H1 (cell line): ENCODE measurements at places on chromosomes 7 and 10. TPM values are rescaled to one million over a fixed set of nuclear protein-coding genes. Genes with fewer than 3 reads are reported as not detected.

GRCh38 chr10:113069595-113069994 lies 119.5 kb downstream of the TCF7L2 start:
- H3K36me3 ChIP-seq: peaks cover 5% of the 10 kb centered on the region; the same call in 1 of the 2 replicates
- no peak for DNase-seq

GRCh38 chr10:64394744-64395143 lies 873.5 kb downstream of the REEP3 start:
- peaks cover 2% of the 10 kb centered on the region for H3K4me1 ChIP-seq
- no peak overlapping the region for H3K4me3 ChIP-seq
- no peaks in the 10 kb centered on the region for H3K27me3 ChIP-seq
- H3K27ac ChIP-seq: no peak overlapping the region
- DNase-seq: no peak

DNA sequence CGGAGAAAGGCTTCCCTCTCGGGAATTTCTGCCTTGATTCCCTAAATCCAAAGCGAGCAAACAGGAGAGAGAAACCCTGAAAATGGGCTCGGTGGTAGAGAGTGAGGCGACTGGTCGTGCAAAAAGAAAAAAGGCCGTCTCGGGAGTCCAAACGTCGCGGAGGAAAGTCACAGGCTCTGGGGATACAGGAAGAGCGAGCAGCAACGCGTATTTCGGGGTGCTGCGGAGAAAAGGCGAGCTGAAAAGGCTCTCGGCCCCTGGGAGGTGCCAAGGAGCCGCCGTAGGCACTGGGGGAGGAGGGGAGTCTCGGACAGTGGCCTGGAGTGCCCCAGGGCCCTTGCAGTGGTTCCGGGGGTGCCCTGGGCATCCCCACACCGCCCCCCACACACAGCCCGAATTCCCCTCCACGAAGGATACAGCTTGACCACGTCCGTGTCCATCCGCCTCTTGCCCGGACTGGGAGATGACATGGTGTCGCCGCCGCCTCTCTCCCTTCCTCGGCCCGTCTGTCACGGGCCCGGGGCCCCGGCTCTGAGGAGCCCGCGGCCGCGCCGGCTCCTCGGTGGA lies 591 bp downstream of the UBE2H start:
- peak overlapping the region; percentile 94 for H3K4me3 ChIP-seq
- no peaks in the 10 kb centered on the region for H3K36me3 ChIP-seq
- H3K4me1 ChIP-seq: peaks cover 4% of the 10 kb centered on the region; the same call in 1 of the 2 replicates
- H3K27me3 ChIP-seq: no peaks in the 10 kb centered on the region
- DNase-seq: peak; percentile 70

DNA sequence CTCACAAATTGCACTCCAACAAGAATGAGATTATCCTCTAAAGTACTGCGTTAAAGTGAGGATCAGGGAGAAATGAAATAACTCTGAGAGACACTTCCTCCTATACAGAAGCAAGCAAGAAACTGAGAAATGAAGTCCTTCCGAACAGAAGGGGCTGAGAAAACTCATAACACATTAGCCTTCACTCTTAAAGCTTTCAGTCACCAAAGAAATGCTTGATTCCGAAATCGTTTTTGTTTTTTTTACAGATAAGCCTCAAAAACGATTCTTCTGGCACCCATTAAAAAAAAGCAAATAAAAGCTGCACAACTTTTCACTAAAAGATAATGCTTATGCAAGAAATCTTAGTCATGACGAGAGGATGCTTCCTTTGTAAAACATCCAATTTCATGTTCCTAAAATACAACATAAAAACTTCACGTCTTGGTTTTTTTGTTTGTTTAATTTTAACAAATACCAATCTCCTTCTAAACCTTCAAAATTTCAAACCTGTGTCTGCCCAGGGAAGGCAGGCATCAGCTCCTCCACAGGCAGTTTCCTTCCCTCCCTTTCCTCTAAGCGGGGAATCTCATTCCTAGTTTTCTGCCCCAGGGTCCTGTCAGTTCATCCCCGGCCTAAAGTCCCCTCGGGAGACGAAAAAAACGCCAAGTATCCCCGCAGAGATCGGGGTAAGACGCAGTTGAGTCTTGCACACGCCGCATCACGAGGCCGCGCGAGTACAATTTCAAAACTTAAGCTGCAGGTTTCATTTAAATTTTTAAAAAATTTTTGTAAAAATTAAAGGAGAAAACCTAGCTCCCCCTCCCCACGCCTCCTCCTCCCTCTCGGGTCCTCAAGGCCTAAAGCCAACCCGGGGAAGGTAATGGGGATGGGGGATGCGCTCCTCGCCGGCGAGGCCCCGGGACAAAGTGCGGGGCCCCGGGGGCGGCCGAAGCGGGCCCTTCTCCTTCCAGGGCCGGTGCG lies 1.1 kb downstream of the BAZ1B start:
- DNase-seq: no peak
- H3K27ac ChIP-seq: peak overlapping the region; percentile 96
- H3K36me3 ChIP-seq: peaks cover 33% of the 10 kb centered on the region; the same call in 1 of the 2 replicates
- no peaks in the 10 kb centered on the region for H3K4me1 ChIP-seq
- no peaks in the 10 kb centered on the region for H3K27me3 ChIP-seq

DNA sequence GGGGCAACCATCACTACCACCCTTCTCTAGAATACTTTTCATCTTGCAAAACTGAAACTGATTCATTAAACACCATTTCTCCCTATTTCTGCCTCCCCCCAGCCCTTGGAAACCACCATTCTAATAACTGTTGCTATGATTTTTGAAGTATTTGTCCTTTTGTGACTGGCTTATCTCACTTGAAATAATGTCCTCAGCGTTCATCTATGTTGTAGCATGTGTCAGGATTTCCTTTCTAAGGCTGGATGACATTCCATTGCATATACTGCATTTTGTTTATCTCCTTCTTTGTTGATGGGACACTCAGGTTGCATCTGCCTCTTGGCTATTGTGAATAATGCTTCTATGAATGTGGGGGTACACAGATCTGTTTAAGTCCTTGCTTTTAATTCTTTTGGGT lies 327.6 kb upstream of the ZNF32 start:
- no peaks in the 10 kb centered on the region for H3K27me3 ChIP-seq
- no peak overlapping the region for H3K27ac ChIP-seq
- no peak for DNase-seq

GRCh38 chr7:16004702-16005101 lies 318.2 kb upstream of the MEOX2 start:
- H3K27ac ChIP-seq: no peak overlapping the region
- no peaks in the 10 kb centered on the region for H3K27me3 ChIP-seq
- no peak for DNase-seq
- no peak overlapping the region for H3K4me3 ChIP-seq
- no peaks in the 10 kb centered on the region for H3K4me1 ChIP-seq
- no peaks in the 10 kb centered on the region for H3K36me3 ChIP-seq

DNA sequence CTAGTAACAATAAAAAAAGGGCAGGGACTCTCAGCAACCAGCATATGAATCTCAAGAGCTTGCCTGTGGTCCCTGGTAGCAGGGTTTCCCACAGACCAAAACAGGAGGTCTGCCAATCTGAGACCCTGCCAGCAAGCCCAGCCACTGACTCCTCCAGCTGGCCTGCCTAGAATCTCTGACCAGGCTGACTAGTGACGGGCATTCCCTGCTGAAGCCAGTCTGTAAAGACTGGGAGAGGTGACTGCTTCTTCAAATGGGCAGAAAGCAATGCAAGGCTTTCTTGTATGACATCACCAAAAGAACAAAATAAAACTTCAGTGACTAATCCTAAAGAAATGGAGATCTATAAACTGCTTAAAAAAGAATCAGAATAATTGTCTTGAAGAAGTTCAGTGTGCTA lies 249.4 kb downstream of the TCF7L2 start:
- no peaks in the 10 kb centered on the region for H3K36me3 ChIP-seq
- H3K27ac ChIP-seq: no peak overlapping the region
- no peaks in the 10 kb centered on the region for H3K4me1 ChIP-seq
- no peaks in the 10 kb centered on the region for H3K27me3 ChIP-seq

DNA sequence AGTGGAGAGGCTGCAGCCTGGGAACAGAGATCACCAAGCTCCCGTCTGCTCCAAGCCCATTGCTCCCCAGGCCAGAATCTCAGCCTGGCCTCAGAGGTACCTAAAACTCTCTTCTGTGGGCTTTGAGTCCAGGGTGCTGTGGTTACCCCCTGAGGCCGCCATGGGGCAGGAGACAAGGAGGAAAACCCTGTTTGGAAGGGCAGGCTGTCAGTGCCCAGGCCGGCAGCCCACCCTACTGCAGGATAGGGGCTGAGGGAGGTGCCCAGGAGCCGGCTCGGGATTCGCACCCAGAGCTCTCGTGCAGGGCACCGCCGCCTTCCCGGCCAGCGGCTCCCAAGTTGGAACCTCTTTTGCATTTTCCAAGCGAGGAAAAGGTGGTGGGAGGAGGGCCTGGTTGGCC lies 24.5 kb downstream of the UNCX start:
- H3K27me3 ChIP-seq: no peaks in the 10 kb centered on the region
- H3K36me3 ChIP-seq: no peaks in the 10 kb centered on the region
- no peaks in the 10 kb centered on the region for H3K4me1 ChIP-seq
- no peak overlapping the region for H3K4me3 ChIP-seq
- H3K27ac ChIP-seq: no peak overlapping the region

GRCh38 chr7:5445981-5446594 lies 22.5 kb upstream of the TNRC18 start:
- H3K27ac ChIP-seq: no peak overlapping the region
- no peaks in the 10 kb centered on the region for H3K36me3 ChIP-seq
- no peaks in the 10 kb centered on the region for H3K27me3 ChIP-seq
- no peak for DNase-seq
- H3K4me3 ChIP-seq: no peak overlapping the region
- no peaks in the 10 kb centered on the region for H3K4me1 ChIP-seq

GRCh38 chr7:41024126-41024525 lies 678.8 kb downstream of the INHBA start:
- H3K27ac ChIP-seq: no peak overlapping the region
- DNase-seq: no peak
- H3K4me3 ChIP-seq: no peak overlapping the region

DNA sequence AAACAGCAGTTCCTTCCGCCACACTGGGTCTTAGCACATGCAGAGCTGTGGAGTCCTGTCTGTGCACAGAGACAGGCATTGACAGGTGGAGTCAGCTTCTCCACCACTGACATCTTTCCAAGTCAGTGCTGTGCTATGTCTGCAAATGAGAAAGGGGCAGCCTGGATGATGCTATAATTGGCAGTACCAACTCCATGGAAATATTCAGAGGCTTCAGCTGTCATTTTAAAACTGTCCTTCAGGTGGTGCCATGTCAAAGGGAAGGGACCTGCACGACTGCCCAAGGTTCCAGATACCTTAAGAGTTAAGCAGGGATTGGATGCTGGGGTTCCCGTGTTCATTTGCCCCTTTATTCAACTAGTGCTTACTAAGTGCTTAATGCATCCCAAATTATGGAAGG lies 258.0 kb upstream of the PRKCQ start:
- no peak overlapping the region for H3K4me3 ChIP-seq
- no peaks in the 10 kb centered on the region for H3K27me3 ChIP-seq
- no peaks in the 10 kb centered on the region for H3K36me3 ChIP-seq
- no peak for DNase-seq
- no peak overlapping the region for H3K27ac ChIP-seq
- H3K4me1 ChIP-seq: no peaks in the 10 kb centered on the region

DNA sequence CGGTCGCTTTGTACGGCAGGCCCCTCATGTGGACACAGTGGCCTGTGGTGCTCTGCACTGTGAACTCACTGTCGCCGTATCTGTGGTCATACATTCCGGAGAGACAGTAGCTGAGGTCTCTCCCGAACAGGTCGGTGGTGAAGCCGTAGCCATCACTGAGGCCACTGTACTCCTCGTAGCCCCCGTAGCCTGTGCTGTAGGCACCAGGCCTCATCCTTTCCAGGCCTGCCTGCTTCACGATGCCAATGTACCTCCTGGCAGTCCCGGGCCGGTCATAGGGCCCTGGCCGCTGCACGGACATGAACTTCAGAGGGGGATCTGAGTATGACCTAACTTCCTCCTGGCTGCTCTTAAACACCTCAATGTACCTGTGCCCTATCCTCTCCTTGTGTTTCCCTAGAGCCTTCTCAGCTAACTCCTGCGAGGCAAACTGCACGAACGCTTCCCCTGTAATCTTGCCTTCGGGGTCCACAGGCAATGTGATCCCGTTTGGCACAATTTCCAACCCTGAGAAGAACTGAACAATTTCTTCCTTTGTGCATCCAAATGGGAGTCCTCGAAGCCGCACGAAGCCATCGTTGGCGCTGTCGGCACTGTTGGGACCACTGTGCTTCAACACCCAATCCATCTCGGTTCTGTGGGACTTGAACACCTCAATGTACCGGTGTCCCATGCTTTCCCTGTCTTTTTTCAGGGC lies 15.7 kb downstream of the FXYD4 start:
- peaks cover 56% of the 10 kb centered on the region for H3K36me3 ChIP-seq
- H3K4me3 ChIP-seq: no peak overlapping the region
- no peaks in the 10 kb centered on the region for H3K4me1 ChIP-seq
- no peak for DNase-seq

DNA sequence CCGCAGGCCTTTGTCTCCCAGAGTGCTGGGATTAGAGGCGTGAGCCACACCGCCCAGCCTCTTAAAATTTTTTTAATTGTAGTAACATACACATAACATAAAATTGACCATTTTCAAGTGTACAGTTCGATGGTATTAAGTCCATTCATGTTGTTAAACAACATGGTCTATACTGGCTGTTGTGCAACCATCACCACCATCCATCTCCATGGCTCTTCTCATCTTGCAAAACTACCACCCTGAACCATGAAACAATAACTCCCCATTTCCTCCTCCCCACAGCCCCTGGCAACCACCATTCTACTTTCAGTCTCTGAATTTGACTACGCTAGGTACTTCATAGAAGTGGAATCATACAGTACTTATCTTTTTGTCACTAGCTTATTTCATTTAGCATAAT lies 7.9 kb upstream of the ZFYVE27 start:
- H3K36me3 ChIP-seq: no peaks in the 10 kb centered on the region
- H3K4me1 ChIP-seq: no peaks in the 10 kb centered on the region
- H3K27ac ChIP-seq: no peak overlapping the region
- H3K4me3 ChIP-seq: no peak overlapping the region
- H3K27me3 ChIP-seq: no peaks in the 10 kb centered on the region

DNA sequence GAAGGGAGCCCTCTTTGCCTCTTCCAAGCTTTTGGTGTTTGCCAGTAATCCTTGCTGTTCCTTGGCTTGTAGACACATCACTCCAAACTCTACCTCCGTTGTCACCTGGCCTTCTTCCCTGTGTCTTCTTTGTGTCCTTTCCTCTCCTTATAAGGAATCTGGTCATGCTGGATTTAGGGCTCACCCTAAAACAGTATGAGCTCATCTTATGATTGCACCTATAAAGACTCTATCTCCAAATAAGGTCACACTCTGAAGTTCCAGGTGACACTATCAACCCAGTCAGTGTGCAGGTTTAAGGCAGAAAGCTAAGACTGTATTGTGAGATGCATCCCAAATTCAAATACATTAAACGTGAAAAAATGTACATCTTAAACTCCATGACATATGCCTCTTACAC lies 49.0 kb upstream of the ZRANB1 start:
- H3K4me1 ChIP-seq: no peaks in the 10 kb centered on the region; the same call in 1 of the 2 replicates
- DNase-seq: no peak
- no peak overlapping the region for H3K4me3 ChIP-seq
- H3K27ac ChIP-seq: no peak overlapping the region
- H3K27me3 ChIP-seq: no peaks in the 10 kb centered on the region

GRCh38 chr7:5428478-5429252 lies 5.0 kb upstream of the TNRC18 start:
- peaks cover 16% of the 10 kb centered on the region for H3K27me3 ChIP-seq
- DNase-seq: no peak
- no peaks in the 10 kb centered on the region for H3K36me3 ChIP-seq
- H3K4me3 ChIP-seq: peak overlapping the region; percentile 65

Gene NOS3
- 4.4 and 4.7 TPM in 2 replicates for total RNA-seq

Gene TWIST1
- total RNA-seq: 0.31 and 0.52 TPM in 2 replicates

Gene GIMAP5
- total RNA-seq: not detected in 2 replicates

Gene TEX47
- total RNA-seq: not detected in 2 replicates

Gene FAM131B
- 35.5 and 38.2 TPM in 2 replicates for total RNA-seq
